ENCODE measurements at places on chromosomes 12 and 14.

DNA sequence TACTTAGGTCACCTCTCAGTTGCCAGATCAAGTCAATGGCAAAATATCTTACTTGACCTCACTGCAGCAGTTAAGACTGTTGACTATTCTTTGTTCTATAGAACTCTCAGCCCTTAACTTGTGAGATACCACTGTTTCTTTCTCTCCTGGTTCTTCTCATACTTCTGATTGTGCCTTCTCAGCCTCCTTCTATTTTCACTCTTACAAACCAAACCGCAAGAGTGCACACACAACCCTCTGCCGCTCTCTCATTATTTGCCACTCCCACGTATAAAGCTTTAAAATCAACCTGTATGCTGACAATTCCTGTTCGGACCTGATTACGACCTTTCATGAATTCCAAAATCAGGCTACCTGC is 4.5 kb downstream of the E2F7 start:
- DNase-seq, result no peak

DNA sequence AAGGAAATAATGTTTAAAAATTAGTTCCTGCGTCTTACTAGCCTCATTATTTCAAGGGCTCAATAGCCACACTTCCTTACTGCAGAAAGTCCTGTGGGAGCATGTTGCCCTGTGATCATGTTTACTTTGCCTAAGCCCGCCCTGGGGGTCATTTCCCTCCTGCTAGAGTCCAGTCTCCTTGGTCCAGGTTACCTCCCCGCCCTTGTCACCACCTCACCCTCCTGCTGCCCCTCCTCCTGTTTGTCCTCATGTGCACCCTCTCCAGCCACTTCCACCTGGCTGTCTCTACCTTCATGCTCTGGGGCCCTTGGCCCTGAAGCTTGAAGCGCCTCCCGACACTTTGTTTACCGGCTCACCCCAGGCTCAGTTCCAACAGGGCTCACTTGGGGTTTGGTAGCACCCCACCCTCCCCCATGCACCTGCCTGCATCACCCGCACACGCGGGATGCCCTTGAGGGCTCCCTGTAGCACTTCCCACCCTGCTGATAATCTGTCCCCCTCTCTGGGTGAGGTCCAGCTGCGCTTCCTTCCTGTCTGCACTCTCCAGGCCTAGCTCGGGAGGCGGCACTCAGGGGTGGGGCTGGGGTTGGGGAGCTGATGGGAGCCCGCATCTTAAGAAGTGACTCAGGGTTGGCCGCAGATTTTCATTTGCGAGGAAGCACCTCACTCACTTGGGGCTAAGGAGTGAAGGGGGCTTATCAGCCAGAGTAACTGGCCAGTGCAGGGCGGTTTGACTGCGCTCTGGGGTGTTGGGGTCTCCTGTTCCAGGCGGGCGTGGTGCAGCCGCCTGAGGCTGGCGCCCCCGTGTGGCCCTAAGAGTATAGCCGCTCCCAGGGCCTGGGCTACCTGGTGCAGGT is 40.1 kb downstream of the SMIM41 start:
- peak; percentile 61 for DNase-seq

- no peak for DNase-seq
Observed at GRCh38 chr12:93767524-93767863, 90.3 kb downstream of the CRADD start.

- no peak for DNase-seq
Observed at GRCh38 chr14:105139831-105140239, 28.7 kb downstream of the JAG2 start.

- no peak for DNase-seq
Observed at GRCh38 chr12:53143355-53143754, 37.2 kb upstream of the ZNF740 start.

GRCh38 chr12:122090759-122091515 is 12.4 kb downstream of the MLXIP start:
- DNase-seq, result no peak

DNA sequence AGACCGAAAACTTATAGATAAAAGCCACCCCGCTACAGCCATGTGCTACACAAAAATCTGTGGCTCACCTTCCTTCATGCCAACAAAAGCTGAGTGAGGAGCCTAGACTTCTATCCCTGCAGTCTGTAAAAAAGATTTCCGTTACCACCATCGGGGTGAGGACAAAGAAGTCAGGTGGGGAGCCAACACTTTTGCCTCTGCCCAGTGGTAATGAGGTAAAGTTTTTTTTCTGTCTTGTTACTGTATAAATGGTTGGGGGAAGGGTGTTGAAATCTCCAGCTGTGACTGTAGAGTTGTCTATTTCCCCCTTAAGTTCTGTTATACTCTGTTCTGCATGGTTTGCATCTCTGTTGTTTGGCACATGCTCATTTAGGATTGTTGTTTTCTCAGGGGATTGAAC is 707.8 kb downstream of the FLRT2 start:
- DNase-seq, result peak; percentile 5

DNA sequence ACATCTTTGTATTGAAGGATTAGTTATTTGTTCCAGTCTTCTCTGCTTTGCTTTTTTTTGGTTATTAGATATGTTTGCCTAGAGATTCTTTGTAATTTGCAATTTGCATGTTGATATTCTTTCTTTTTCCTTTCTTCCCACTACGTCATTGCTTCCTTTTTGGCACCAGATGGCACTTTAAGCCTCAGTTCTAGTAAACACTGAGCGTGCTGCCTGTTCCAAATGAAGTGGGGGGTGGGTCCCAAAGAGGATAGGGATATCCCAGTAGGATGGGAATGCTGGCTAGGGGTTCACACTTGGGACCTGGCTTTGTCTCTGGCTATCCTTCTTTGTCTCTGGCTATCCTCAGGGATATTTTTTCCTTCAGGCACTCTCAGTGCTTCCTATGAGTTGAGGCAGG is 17.0 kb downstream of the EAPP start:
- no peak for DNase-seq

DNA sequence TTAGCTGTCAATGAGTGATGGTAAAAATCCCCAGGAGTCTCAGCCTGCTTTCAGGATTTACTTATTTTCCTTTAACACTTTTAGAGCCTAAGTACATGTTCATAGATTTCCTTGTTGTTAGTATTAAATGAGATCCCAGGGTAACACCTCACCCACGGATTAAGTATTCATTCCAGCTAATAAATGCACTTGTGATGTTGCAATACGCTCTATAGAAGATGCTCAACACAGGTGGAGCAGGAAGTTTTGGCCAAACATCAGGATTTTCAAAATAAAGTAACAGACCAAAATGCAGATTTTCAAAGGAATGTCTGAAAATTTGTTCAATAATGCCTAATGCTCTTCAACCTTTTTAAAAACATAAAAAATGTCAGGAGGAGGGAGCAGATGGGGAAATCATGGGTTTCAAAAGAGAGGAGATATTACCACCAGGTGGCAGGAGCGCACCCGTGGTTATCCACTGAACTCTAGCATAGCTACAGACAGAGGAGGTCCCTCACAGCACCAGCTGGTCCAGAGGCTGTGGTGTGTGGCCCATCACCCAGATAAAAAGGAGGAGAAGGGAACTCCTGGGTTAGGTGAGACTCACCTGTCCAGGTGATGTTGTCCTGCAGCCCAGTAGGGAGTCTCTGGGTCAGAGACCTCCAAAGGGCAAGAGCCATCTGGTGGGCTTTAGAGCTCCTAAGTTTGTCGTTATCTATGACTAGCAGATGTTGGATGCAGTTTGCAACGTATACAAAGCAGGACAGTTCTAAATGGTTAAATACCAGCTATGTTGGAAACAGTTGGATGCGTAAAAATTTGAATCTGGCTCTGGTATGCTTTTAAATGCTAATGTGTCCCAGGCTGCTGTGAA is 1158.4 kb upstream of the TMEM132C start:
- peak; percentile 78 for DNase-seq

Data from eye (tissue), 1 donor.